ENCODE measurements at places on chromosomes 2 and 18.

DNA sequence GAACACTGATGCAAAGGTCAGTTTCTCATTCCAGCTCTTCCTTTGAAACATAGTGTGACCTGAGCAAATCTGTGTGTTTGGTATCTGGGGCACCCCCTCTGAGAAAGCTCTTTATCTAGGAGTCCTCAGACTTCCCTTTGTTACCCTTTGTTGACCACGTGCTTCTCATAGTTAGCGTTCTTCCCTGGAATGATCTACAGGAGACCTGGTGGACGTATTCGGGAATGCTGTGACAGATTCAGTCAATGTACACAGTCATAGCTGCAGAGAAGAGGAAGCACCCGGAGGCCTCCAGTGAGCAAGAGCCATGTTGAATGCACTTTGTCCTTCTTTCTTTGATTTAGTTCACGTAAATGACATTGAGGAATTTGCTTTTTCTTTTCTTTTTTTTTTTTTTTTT, 10.7 kb upstream of the CHMP1B start:
- no peak for DNase-seq

- DNase-seq: no peak
These were observed 6.7 kb upstream of the ONECUT2 start for GRCh38 chr18:57428221-57429150.

GRCh38 chr2:223097888-223098383, 45.9 kb downstream of the KCNE4 start:
- no peak for DNase-seq

GRCh38 chr18:21664069-21664468, 40.5 kb downstream of the ABHD3 start:
- no peak for DNase-seq

- DNase-seq: peak; percentile 95
These were observed at the start of gene KRCC1 for GRCh38 chr2:88055371-88056128. Gene KRCC1, minus strand, starts transcription at chr2:88055783. Its CDS starts 27,220 bp downstream, at chr2:88028563.

GRCh38 chr2:41129988-41130387, 678.1 kb upstream of the SLC8A1 start:
- DNase-seq: no peak

- no peak for DNase-seq
These were observed 33.2 kb downstream of the RALBP1 start for GRCh38 chr18:9508446-9509025.

All from RPMI7951 (cell line).